Epithelial cell of esophagus (primary cell): ENCODE measurements at places on chromosomes 5 and 9.

GRCh38 chr5:146199176-146199815 lies 4.1 kb upstream of the RBM27 start:
- no peak for DNase-seq

DNA sequence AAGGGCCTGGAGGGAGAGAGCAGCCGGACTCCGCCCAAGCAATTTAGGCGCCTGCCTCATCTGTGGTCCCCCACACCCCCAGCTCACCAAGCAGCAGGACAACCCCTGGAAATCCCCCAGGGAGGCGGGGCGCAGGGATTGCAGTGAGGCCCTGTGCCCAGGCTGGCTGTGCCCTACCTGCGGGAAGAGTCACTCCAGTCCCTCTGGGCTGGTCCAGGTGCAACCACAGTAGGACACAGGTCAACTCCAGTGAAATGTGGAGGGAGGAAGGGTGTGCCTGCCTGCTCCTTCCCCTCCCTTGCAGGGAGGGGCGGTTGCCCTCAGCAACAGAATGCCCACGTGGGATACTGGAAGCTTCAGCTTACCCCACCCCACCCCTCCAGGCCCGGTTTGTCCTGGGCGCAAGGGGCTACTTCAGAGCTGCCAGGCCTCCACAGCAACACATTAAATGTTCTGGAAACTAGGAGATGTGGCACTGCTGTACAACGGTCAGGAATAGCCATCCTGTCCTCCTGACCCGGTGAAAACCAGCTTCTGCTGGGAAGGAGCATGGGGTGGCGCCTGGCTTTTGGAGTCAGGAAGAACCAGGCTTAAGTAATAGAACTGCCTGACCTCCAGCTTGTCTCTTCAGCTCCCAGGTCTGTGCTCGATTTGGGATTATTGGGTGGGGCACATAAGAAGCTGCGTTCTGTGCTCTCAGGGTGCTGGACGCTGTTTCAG lies 22.5 kb downstream of the ABO start:
- peak; percentile 32 for DNase-seq

GRCh38 chr5:77379558-77380061 lies 112.5 kb downstream of the WDR41 start:
- peak; percentile 27 for DNase-seq

- peak; percentile 56 for DNase-seq
Observed at GRCh38 chr9:126844085-126844484, 16.4 kb upstream of the ZBTB34 start.

GRCh38 chr5:142753116-142753631 lies 17.0 kb upstream of the ARHGAP26 start:
- peak; percentile 78 for DNase-seq

- peak; percentile 45 for DNase-seq
Observed at GRCh38 chr5:55694152-55694830, 17.8 kb downstream of the SLC38A9 start.

GRCh38 chr9:115084709-115085108 lies 33.2 kb downstream of the TNC start:
- no peak for DNase-seq

DNA sequence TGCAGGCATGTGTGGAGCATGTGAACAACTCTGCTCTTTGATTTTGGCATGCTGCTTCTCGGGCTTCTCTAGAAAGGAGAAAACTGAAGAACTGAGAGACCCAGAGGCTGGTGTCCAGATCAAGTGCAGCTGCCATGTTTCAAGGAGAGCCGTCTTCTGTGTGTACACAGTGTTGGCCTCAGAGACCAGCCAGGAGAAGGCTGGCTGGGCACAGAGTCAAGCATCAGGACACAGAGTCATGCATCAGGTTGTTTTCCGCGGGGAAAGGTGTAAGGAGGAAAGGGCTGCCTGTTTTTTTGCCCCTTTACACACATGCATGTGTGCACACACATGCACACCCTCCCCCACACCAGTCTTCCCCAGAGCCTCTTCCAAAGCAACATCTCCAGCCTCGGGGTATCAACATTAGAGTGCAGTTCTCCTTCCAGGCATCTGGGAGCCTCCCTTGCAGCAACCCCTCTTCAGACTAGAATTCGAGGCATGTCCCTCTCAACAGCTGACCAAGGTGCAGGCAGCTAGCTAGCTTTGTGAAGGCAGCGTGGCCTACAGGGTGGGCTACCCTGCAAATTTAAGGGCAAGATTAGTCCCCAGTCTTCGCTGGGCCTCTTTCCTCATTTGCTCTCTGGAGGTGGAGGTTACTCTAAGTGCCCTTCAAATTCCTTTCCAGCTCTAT lies 180.9 kb downstream of the AOPEP start:
- DNase-seq: no peak

DNA sequence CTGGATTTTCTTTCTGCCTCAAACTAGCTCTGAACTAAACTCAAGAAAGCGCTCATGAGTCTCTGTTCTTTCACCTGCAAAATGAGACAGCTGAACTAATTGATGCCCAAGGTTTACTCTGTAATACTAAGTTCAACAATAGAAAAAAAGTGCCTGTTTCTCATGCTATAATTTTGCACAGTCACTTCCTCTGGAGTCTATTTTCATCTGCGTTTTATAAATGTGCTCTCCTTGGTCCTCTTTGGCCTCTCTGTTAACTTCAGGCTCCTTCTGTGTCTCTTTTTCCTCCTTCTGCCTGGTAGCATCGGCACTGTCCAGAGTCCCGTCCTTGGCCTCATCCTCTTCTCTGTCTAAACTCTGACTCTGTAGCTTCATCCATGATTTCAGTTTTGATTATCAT lies 311.9 kb upstream of the TLE4 start:
- DNase-seq: no peak

DNA sequence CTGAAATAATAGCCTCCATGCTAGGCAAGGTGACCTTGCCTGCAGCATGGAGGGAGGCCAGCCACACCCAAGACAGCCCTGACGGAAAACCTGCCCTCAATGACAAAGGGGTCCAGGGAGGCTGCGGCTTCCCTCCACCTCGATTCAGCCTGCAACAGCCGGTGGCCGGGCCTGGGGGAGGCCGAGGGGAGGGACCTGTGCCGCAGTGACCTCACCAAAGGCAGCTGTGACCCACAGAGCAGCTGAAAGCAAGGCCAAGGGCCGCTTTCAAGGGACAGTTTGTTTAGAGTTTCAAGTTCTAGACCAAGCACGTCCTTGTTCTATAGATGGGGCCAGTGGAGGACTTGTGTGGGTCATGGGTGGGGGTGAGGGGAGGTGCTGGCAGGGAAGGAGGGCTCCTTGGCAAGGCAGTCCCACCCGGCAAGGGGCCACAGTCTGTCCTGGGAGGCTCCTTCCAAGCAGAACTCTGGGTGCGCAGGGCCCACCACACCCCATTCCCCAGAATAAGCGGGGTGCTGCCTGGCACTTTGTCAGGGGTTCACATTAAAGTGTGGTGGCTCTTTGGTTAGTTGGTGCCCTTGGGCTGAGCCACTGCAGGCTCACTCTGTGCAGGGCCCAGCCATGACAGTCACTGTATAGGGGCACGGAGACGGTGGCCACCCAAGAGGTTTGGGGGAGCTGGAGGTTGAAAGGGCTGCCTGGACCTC lies 226.5 kb downstream of the FANCC start:
- DNase-seq: no peak

DNA sequence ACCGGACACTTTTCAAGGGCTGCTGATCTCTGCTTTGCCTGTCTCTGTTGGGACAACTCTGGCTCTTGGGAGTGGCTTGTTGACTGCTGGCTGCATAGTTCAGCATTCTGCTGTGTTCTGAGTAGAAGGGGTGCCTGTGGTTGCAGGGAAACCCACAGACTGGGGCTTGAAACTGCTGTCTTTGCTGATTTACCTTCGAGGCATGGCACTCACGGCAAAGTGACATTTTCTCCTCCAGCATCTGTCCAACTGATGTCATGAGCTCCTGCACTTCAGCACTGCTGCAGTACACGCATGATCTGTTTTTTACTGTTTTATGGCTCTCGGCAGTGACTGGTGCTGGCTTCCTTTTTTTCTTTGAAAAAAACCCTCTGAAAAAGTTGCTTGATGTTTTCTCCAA lies 69.2 kb downstream of the SPATA31D1 start:
- no peak for DNase-seq
